H1 (cell line): ENCODE measurements at places on chromosomes 11 and 22.

DNA sequence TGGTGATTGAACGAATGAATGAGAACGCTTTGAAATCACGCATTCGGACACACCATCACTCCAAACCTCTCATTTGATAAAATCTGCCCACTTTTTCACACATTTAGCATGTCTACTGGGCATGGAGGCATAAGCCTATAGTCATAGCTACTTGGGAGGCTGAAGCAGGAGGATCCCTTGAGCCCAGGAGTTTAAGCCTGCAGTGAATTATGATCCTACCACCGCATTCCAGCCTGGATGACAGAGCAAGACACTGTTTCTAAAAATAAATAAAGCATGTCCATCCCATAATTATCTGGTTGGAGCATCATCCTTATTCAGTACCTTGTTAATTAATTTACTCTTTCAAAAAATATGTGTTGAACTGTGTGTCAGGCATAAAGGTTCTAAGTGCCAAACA is 3.3 kb upstream of the PICALM start:
- no peak for DNase-seq

- no peak for DNase-seq
Measured at GRCh38 chr11:115241899-115242298, 262.3 kb downstream of the CADM1 start.

DNA sequence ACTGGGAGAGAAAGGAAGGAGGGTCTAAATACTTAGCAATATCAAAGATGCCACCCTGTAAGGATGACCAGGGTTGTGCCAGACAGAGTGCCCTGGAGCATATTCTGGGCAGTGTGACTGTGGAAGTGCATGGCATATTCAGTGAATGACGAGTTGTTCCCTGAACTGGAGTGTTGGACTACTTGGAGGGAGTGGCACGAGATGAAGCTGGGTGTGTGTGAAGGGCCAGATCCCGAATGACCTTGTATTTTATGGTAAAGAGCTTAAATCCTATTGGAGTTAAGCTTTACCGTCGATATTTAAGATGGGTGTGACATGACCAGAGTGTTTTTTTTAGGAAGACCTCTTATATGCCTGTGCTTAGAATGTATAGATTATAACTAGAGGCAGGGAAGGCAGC is 48.8 kb downstream of the STIM1 start:
- no peak for DNase-seq

DNA sequence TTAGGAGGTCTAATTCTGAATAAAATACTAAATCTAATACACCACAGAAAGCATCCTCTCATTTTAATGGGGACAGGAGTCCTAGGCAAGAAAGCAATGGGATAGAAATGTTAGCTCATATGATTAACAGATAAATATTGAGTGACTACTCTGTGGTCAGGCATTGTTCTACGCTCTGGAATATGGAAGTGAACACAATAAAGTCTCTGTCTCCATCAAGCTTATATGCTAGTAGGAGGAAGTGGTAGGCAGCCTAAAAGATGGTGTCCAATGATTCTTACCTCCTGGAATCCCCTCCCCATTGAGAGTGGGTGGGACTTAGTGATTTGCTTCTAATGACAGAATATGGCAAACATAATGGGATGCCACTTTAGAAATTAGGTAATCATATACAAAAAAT is 160.3 kb upstream of the PDGFD start:
- no peak for DNase-seq

DNA sequence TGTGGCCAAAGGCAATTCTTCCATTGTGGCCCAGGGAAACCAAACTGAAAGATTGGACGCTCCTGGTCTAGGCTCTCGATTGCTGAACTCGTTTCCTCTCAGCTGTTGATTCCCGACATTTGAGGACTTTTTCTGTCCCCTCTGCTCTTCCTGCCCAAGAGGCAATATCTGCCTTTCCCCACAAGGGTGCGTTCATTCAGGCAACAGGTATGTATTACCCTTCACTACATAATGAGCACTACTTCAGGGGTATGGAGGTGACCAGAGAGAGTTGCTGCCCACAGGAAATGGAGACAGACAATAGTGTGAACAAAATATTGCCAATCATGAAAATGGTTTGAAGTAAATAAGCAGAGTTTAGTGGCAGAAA is 8.2 kb downstream of the PTH start:
- no peak for DNase-seq

DNA sequence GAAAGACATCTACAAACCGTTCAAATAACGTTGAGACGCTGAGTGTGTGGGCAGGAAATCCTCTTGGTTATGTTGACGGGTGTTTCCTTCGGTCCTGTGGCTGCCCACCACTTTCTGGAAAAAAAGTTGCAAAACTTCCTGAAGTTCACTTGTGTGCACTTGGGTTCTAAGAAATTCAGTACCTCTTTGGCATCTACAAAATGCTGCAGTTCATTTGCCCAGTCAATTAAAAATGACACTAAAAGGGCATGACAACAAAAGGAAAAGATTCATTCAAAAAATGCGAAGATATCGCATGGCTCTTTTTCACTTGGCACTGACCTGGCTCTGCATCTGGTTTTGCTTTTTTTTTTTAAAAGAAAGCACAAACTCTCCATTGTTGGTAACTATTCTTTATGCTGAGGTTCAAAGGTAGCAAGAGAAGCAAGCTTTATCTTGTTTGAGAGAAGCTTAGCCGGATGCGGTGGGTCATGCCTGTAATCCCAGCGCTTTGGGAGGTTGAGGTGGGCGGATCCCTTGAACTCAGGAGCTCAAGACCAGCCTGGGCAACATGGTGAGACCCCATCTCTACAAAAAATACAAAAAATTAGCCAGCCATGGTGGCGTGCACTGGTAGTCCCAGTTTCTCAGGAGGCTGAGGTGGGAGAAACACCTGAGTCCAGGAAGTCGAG is 10.6 kb upstream of the XBP1 start:
- no peak for DNase-seq

DNA sequence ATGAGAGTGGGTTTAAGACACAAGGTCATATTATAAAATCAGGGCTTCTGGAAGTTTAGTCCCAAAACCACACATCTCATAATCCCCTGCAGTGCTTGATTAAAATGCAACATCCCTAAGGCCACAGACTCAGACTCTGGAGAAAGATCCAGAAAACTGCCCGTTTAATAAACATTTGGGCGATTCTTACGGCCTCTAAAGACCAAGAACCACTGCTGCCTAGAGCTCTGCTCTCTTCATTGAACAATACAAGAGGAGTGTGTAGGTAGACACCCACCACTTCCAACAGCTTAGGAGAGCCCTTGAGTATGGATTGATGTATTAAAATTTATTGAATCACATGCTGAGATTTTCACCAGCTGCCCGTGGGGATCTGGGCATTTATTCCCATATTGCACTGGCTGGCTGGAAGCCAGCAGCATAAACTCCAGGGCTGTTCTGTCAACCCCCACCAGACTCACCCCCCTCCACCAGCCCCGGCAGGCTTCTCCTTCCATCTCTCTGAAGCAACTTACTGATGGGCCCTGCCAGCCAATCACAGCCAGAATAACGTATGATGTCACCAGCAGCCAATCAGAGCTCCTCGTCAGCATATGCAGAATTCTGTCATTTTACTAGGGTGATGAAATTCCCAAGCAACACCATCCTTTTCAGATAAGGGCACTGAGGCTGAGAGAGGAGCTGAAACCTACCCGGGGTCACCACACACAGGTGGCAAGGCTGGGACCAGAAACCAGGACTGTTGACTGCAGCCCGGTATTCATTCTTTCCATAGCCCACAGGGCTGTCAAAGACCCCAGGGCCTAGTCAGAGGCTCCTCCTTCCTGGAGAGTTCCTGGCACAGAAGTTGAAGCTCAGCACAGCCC is 749 bp upstream of the BEST1 start:
- peak; percentile 34 for DNase-seq

DNA sequence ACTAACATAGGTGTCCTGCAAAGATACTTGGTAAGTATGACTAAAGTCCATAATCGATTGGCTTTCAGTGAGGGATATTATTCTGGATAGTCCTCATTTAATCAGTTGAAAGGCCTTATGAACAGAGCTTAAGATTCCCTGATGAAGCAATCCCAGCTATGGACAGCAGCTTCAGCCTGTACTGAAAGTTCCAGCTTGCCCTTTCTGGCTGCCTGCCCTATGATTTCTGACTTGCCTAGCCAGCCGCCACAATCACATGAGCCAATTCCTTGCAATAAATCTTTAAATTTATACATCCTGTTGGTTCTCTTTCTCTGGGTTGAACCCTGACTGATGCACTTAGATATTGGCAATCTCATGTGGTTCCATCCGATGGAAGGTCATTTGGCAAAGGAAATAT is 759.0 kb upstream of the API5 start:
- no peak for DNase-seq

GRCh38 chr11:19419808-19420207 is 179.1 kb upstream of the E2F8 start:
- no peak for DNase-seq

DNA sequence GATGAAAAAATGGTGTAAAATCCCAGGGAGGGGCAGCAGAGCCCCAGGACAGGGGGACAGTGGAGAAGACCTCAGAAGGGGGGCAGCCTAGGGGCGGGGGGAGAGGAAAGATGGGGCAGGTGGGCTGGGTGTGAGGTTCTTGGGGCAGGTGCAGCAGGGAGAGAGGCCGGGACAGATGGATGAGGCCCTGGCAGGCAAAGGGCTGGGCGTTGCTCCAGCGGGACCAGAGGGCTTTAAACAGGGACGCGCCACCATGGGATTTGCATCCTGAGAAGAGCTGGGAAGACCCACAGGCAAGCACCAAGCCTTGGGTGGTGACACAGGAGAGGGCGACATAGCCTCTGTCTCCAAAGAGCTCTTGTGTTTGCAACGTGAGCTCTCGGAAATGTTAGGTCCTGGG is 1342.8 kb downstream of the TBC1D22A start:
- DNase-seq: no peak

DNA sequence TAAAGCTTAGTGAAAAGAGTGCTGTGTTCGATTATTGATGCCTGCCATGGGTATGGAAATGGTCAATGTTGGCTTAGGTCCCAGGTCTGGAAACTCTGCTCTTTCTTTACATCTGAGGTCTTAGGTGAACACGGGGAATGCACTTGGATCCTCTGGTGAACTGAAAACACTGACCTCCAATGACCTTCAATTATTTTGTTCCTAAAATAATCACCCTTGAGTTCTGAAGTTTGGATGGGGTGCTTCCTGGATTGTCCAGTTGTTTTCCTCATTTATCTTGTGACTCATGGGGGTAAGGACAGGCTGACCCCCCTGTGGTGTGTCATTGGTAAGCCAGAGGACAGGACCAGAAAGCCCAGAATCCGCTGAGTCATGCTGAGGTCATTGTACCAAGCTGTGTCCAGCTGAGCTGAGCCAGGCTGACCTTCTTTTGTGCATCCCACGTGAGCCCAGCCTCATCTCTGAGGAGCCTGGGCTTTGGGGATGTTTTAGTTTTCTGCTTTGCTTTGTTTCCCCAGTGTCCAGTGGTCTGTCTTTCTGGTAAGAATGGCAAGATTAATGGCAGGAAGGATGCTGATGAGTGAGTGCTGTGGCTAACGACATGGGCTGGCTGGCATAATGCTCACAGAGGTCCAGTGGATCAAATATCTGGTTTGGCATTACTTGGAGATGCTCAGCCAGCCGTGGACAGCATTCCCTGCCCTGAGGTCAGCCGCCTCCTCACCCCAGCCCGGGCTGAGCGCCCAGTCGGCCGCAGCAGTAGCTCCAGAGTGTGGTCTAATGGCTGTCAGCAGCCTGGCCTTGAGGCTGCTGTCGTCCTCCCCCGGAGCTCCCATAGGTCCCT is 35.6 kb downstream of the AMPD3 start:
- DNase-seq: no peak

- DNase-seq: no peak
Measured at GRCh38 chr11:116078101-116078591, 573.9 kb upstream of the CADM1 start.

GRCh38 chr22:44567846-44568493 is 69.9 kb upstream of the RTL6 start:
- DNase-seq: no peak

DNA sequence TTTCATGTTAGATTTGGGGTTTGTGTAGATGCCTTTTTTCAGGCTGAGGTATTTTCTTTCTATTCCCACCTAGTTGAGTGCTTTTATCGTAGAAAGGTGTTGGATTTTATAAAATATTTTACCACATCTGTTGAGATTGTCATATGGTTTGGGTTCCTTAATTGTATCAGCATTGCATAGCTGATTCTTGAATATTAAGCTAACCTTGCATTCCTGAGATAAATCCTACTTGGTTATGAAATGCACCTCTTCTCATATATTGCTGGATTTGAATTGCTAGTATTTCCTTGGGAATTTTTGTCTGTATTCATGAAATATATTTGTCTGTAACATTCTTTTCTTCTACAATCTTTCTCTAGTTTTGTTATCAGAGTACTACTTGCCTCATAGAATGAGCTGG is 10.1 kb downstream of the XKR3 start:
- DNase-seq: no peak

DNA sequence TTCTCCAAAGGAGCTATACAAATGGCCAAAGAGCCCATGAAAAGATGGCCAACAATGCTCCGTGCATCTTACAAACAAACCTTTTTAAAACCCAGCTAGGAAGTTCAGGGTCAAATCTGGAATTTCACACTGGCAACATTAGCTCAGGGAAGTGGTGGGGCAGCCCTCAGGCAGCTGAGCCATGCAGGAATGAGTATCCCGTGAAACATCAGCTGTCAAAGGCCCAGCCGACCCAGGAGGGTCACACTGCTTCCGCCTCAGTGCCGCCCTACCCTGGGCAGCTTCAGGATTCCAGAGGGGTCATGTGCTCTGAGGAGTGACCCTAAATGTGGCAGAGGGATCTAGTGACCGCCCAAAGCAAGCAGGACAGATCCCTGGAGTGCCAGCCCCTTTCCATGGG is 73.4 kb downstream of the LINC01488 start:
- DNase-seq: no peak

GRCh38 chr11:4607096-4607495 is 935 bp downstream of the TRIM68 start:
- no peak for DNase-seq

DNA sequence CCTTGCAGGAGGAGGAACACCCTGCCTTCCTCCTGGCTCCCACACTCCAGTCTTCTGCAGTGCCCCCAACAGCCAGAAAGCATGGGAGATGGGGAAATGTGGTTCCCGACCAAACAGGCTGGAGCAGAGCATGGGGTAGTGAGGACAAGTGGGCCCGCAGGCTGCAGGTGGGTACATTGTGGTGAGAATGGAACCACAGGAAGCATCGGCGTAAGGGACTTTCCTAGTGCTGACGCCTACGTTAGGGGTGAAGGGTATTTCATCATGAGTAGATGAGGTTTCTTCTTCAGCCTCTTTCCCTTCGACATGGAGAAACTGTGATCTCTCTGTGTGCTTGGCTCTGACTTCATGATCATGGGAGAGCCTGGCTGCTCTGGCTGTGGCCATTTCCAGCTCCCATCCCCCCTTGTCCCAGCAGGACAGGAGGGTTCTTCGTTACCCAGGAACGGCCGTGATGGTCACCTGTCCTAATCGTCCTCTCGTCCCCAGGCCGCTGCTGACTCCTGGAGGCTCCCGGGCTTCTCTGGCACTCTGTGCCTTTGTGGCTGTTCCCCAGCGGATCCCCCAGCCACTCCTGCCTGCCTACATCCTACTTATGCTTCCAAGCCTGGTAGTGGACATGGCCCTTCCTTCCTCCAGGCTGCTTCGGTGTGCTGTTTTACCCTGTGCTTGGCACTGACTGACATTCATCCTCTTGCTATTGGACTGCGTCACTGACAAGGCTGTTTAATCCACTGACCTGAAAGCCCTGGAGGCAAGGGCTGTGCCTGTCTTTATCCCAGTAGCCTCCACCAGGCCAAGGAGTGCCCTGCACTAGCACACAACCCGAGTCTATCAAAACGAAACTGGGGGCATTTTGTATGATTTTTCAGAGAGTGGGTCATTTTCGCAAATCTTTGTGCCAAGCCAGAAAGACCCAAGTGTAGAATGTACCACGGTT is 65.2 kb upstream of the CECR2 start:
- DNase-seq: no peak
